GM12892 (cell line): ENCODE measurements at places on chromosomes 13 and 19.

DNA sequence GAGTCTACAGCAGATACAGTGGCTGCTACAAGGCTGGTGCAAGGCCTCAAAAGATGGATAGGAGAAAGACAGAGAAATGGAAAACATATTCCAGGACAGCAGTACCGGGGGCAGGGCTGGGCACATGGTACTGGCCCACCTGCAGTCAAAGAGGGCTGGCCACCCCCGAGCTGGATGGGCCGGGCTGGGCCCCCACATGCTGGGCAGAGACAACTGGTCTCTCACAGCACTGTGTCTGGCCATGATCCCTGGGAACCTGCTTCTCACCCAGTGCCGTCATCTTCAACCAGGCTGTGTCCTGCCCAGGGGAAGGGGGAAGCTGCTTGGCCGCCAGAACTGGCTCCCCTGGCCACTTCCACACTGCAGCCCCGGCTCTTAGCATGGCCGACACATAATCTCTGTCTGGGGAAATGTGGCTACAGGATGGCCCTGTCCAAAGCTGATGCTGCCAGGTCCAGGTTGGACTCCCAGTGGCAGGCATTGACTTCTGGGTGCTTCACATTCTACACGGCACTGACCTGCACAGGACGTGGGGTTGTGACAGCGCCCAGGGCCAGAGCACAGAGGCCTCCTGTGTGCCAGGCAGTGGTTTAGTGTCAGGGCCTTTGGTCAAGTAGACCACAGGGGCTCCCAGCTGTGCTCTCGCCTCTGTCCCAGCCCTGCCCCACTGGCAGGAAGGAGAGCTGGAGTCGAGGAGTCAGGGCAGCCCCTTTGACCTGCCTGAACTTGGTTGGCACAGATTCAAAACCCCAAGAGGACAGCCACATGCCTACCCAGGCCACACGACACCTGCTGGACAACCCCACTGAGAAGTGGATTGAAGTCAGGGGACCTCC is 21.7 kb downstream of the PEPD start:
- DNase-seq: no peak

DNA sequence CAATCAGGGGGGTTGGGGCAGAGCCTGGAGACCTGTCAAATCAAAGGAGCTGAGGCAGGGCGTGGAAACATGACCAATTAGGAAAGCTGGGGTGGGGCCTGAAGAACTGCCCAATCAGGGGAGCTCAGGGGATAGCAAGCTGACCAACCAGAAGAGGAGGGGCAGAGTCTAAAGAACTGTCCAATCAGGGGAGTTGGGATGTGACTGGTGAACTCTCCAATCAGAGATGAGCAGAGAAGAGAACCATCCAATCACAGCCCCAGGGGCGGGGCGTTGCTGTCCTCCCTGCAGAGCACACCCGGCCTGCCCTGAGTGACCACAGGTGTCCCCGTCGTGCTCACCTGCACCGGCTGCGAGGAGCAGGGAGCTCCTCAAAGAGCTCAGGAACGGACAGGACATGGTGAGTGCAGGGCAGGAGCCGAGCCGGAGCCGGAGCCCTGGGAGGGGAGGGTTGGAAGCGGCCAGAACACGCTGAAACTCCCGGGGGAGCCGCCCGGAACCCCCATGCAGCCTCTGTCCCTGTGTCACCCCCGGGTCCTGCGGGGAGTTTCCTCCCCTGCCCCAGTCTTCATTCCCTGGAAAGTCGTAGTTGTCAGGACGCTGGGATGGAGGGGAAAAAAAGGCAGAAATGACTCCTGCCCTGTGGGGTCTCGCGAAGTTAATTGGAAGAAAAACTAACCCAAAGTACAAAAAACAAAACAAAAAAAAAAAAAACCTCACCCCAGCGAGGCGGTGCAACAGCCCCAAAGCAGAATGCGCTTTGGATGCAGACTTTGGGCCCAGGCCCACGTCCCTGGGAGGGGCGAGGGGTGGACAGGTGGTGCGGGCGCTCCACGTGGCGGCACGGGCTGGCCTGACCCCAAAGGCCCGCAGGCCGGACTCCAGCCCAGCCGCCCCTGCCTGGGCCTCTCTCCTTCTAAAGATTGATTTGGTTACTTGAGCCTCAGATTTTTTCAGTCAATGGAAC is at the start of gene ZNF556:
TSS of gene ZNF556 (plus strand) at position 311 of the 967 bp plus-strand sequence. CDS start at position 398, 87 bp downstream.
- DNase-seq: peak; percentile 20

DNA sequence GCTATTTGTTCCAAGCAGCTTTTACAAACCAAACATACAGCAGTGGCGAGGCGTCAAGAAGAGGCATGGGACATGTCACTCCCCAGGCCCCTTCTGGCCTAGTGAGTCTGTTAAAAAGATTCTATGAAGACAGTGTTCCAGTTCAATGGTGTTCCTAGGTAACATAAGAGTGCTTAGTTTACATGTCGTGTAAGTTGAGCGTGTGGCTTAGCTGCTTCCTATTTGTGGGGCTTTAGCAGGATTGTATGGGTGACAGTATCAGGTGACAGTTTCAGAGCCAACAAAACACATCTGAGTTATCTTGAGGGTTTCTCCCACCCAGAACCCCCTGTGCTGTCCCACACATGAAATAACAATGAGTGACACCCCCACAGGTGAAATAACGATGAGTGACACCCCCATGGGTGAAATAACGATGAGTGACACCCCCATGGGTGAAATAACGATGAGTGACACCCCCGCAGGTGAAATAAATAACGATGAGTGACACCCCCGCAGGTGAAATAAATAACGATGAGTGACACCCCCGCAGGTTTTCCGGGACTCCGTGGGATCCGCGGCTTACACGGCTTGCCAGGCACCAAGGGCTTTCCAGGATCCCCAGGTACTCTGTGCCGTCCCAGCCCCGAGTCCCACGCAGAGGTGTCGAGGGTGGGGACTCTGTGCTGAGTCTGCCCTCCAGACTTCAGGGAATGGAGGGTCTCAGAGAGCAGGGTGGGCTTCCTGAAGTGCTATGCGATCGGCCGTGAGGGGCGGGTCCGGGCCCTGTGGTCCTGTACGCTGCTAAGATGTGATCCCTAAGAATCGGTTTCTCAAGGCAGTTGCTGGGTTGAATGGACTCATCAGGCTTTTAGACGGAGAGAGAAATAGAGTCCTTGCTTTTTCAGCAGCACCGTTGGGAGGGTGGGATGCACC is 68.6 kb downstream of the RAB20 start:
- DNase-seq: no peak

DNA sequence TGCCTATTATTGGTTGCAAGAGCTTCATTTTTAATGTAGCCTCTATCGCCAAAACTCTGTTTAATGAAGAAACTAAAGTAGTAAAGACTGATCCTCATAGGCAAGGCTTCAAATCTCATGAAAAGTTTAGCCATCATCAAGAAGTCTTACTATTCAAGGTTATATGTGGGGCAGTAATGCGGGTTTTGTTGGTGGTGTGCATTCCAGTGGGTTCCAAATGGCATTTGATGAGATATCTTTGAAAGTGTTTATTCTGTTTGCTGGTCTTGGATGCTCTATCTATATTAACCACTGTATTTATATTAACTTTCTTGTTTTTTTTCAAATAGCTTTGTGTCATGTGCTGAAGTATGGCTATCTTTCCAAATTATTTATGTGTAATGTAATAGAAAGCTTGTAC is 72.2 kb downstream of the SERTM1 start:
- DNase-seq: no peak

- no peak for DNase-seq
Measured at GRCh38 chr13:29355029-29355428, 240.5 kb downstream of the SLC7A1 start.

GRCh38 chr19:40283414-40284250 is 1.5 kb downstream of the AKT2 start:
- no peak for DNase-seq

- DNase-seq: no peak
Measured at GRCh38 chr13:97127842-97128241, 94.3 kb upstream of the MBNL2 start.

DNA sequence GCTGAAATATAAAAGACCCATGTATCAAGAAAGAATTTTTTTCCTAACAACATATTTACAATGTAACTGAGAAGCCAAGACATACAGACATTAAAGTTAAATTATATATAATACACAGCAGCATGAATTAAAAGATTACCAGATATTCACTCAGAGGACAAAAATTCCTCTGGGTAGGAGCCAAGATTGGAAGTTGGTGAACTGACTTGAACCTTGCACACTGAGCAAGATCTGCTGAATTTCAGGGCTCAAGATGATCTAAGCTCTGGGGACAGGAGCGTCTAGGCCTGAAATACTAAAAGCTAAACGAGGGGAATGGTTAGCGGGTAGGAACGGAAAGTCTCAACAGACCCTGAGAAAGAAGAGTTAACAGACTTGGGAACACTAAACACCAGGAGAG is 8.5 kb downstream of the FOXO1 start:
- DNase-seq: no peak

- DNase-seq: no peak
Measured at GRCh38 chr19:49916839-49917733, 11.9 kb upstream of the ATF5 start.

DNA sequence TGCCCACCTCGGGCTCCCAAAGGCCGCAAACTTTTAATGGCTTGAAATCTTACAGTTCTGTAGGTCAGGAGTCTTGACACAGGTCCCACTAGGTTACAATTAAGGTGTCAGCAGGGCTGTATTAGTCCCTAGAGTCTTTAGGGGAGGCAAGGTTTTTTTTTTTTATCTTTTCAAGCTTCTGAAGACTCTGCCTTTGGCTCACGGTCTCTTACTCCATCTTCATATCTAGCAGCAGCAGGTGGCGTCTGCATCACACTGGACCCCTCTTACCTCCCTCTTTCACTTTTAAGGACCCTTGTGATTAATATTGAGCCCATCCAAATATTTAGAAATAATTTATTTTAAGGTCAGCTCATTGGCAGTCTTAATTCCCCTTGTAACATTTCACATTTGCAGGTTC is 11.6 kb downstream of the MIR17HG start:
- DNase-seq: no peak

DNA sequence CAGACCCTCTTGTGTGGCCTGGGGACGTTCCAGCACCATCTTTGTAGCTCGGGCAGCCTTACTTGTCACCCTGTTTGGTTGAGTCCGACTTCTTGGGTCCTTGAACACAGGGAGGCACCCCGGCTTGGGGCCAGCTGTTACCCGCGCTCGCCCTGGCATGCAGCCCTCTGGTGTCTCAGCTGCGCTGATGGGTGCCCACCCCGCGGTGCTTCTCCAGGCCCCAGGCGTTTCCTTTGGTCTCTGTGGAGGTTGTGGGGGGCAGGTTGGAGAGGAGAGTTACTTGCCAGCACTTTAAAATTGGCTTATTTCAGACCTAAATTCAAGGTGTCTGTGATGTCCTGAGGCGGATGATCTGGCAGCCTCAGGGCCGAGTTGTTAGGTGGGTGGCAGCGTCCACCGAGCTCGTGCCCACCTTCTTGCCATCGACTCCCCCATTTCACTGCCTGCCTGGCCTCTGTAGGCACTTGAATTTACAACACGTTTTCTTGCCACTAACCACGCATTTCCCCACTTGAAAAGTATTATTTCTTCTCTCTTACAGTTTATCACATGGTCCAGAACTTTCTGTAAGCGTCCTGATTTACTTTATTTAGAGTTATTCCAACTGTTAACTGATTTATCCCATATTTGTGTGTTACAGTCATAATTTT is 16.9 kb downstream of the UBAC2 start:
- DNase-seq: no peak

DNA sequence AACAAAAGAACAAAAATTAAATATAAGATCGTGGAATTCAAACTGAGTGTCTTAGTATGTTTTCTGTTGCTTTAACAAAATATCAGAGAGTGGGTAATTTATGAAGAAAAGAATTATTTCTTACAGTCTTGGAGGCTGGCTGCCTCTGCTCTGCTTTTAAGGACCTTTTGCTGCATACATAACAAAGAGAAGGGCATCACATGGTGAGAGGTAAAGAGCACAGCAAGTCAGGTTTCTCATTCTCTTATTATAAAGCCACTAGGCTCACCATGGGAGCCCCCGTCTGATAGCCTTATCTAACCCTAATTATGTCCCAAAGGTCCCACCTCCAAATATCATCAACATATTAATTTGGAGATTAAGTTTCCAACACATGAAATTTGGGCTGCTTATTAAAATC is 231.3 kb downstream of the SLITRK6 start:
- DNase-seq: no peak

- DNase-seq: no peak
Measured at GRCh38 chr13:108346376-108346775, 76.9 kb downstream of the TNFSF13B start.

- DNase-seq: no peak
Measured at GRCh38 chr19:57815247-57816075, 748 bp upstream of the ZNF552 start.

GRCh38 chr13:69737129-69737935 is 370.3 kb upstream of the ATXN8OS start:
- no peak for DNase-seq

DNA sequence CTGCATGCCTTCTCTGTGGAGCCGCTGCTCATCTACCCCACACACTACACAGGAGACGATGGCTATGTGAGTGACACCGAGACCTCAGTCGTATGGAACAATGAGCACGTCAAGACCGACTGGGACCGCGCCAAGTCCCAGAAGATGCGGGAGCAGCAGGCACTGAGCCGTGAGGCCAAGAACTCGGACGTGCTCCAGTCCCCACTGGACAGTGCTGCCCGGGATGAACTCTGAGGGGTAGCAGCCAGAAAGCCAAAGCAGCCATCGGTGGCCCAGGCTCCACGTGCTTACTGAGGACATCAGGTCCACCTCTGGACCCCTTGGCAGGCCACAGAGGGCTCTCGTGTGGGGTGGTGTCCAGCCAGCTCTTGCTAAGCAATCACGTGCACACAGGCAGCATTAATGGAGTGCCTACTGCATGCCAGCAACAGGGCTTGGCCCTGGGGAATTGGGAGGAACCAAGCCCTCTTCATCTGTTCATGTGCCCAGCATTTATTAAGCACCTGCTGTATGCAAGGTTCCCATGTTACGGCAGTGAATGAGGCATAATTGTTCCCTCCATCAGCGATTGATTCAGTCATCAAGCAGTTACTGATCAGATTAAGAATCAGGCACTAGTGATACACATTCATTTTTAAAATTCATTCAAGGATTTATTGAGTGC is 25.9 kb downstream of the COLGALT1 start:
- no peak for DNase-seq

- no peak for DNase-seq
Measured at GRCh38 chr13:82220641-82221040, 1661.6 kb downstream of the SLITRK1 start.

- DNase-seq: no peak
Measured at GRCh38 chr19:30089086-30089665, 147.1 kb downstream of the URI1 start.
